ENCODE measurements at places on chromosomes 4 and X.

- DNase-seq, result no peak
These were observed 480.2 kb downstream of the DTHD1 start for GRCh38 chr4:36761607-36762006.

DNA sequence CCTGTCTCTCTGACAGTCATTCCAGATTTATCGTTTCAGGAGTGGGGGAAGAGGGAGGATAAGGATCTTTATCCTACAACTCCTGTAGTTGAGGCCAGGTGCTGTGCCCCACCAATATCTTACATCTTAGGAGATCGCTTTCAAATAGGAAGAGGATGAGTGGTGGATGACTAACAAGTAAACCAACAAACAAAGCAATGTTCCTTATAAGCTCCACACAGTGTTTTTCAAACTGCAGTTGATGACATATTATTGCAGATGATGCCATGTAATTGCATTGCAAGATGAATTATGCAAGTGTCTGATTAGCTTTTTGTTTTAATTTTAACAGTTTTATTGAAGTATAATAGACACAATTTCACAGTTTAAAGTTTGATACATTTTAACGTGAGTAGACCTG is 35.8 kb upstream of the TMEM164 start:
- DNase-seq, result peak; percentile 12

- no peak for DNase-seq
These were observed 201.3 kb downstream of the MAD2L1 start for GRCh38 chr4:119865389-119865788.

DNA sequence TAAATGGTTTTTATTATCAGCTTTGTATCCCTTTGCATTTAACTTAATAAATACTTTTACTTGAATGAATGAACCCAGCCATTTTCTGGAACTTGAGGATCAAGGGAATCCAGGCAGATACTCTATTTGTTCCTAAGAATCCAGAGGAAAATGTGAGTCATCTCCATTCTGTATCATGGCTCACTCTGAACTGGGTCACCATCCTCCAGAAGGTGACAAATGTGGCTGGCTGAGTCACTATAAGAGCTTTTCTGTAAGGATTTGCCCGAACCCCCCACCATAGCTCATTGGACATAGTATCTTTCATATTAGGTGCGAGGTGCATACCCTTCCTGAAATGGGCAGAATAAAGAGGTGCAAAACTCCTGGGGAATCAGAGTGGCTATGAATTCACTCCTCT is 25.8 kb downstream of the RTL9 start:
- no peak for DNase-seq

GRCh38 chr4:125522992-125523391 is 208.2 kb downstream of the FAT4 start:
- DNase-seq, result no peak

All from choroid plexus epithelial cell (primary cell).